ENCODE measurements at places on chromosomes 2 and 18.

GRCh38 chr2:219570194-219570923 is 980 bp downstream of the OBSL1 start:
- DNase-seq, result no peak

DNA sequence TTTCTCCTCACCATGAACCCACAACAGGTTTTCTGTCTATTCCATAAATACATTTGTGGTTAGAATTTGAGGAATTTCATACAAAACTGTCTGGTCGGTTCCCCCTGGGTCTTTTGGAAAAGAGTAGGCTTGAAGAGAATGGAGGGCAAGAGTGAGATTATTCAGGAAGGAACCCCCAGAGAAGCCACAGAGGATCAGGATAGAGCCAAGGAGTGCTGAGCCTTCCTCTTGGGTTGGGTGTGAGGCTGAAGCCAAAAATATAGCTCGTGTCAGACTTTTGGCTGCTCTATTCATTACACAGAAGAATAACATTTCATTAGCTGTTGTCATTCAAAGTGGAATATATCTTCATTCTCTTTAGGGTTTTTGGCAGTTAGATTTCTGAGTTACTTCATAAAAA is 45.9 kb upstream of the YES1 start:
- DNase-seq, result no peak

DNA sequence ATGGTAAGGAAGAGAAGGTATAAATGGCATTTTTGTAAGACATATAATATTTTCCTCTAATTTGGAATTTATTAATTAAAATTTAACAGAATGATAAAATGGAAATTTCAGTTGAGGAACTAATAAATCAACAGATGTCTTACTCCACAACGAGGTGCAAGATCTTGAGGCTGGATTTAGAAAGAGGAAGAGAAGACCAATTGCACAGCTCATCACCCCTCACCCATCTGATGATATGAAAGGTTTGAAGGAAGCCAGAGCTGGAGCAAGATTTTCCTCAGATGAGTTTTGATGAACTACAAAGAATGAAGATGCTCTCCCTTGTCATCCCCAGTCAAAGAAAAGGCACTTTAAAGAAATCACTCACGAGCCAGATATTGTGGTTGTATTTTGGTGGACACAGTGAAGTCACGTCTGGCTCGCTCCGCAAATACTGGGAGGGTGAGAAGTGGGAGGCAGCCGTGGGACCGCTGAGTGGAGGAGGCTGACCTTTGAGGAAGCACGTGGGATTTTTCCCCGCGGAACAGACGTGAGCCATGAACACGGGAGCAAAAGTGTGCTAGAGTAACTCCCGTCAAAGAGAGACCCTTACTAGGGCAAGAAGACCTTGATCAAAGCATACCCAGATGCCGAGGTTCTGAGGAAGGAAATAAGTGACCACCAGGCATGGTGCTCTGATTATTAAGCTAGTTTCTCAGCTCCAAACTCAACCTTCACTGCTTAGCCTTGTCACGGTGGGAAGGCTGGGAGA is 511.4 kb downstream of the RNF144A start:
- DNase-seq, result no peak

GRCh38 chr2:64604155-64604554 is 49.6 kb downstream of the SERTAD2 start:
- no peak for DNase-seq

GRCh38 chr2:195674491-195675221 is 17.6 kb downstream of the SLC39A10 start:
- no peak for DNase-seq

GRCh38 chr2:177353187-177353478 is 39.4 kb upstream of the AGPS start:
- DNase-seq, result no peak
